Pulmonary artery endothelial cell (primary cell): ENCODE measurements at places on chromosomes 2 and 18.

DNA sequence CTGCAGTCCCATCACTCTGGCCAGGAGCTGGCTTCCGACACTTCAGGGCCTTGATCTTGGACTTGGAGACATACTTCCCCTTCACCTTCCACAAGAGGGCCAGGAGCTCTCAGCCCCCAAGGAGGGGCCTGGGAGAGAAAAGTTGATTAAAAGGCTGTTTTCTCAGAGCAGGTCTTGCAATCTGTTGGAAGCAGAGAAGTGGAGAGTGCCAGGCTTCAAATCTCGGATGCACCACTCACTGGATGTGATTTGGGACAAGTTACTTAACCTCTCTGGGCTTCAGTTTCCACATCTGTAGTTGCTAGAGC is 255.3 kb downstream of the CYP26B1 start:
- DNase-seq = no peak

- no peak for DNase-seq
These were observed 130.4 kb upstream of the CYP26B1 start for GRCh38 chr2:72278046-72278445.

DNA sequence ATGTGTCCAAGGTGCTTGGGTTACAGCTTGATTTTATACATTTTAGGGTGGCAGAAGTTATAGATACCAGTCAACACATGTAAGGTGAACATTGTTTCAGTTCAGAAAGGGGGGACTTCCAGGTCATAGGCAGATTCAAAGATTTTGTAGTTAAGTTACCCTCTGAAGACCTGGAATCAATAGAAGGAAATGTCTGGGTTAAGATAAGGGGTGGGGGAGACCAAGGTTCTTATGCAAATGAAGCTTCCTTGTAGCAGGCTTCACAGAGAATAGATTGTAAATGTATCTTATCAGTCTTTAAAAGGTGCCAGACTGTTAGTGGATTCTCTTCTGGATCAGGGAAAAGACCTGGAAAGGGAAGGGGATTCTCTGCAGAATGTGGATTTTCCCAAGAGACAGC is 42.4 kb downstream of the BMPR2 start:
- DNase-seq = peak; percentile 24

GRCh38 chr2:9325428-9325827 is 97.9 kb downstream of the ITGB1BP1 start:
- no peak for DNase-seq

- DNase-seq = no peak
These were observed 75.8 kb downstream of the PHLPP1 start for GRCh38 chr18:62790871-62791772.

DNA sequence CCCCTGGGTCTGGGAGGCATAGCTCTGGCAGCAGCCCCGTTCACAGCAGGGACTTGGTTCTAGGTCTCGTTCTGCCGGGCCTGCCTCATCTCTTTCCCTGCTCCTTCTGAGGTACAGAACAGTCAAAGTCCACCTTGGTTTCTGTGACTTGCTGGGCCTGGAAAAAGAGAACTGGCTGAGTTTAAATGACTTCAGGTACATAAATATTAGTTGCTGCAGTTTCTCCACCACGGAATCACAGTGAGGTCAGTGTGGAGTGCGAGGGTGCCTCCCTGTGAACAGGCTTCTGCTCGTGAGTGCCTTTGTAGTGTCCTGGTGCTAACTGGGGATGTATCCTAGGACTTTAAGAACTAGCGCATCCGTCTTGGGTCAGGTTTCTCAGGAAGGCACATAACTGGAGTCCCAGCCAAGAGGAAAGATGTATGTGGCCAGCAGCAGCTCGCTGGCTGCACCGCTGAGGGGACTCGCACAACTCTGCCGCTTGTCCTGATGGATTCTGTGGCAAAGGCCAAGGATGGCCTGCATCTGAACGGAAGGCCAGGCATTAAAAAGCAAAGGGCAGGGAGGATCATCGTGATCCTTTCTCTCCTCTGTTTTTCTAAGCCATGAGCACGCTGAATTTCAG is 188.6 kb downstream of the SH3RF3 start:
- DNase-seq = no peak

DNA sequence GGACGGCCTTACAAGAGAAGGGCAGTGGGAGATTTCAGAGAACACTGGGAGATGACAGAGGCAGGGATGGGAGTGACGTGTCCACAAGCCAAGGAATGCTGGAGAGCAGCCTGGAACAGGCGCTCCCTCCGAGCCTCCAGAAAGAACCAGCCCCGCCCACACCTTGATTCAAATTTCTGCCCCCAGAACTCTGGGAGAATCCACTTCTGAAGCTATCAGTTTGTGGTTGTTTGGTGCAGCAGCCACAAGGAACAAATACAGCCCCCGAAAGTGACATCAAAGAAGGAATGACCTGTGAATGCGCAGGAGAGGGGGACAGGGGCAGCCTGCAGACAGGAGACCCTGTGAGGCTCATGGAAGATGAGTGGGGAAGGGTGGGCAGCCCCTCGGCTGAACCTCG is 67.3 kb downstream of the TWIST2 start:
- no peak for DNase-seq

GRCh38 chr2:29022679-29023078 is 41.6 kb downstream of the TOGARAM2 start:
- DNase-seq = no peak

DNA sequence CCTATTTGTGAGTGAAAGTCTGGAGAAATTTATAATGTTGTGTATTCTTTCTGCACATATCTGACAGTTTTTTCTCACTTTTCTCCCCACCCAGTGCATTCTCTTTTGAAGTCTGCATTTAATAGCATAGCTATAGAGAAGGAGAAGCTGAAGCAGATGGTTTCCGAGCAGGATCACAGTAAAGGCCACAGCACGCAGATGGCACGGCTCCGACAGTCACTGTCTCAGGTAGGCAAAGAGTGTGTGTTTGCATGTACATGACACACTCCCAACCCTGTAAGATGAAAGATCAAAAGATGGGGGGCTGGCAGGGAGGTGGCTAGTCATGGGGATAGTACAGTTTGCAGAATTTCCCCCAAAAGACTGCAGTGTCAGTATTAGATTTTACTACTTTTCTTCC is 89.4 kb downstream of the PRKRA start:
- DNase-seq = no peak

DNA sequence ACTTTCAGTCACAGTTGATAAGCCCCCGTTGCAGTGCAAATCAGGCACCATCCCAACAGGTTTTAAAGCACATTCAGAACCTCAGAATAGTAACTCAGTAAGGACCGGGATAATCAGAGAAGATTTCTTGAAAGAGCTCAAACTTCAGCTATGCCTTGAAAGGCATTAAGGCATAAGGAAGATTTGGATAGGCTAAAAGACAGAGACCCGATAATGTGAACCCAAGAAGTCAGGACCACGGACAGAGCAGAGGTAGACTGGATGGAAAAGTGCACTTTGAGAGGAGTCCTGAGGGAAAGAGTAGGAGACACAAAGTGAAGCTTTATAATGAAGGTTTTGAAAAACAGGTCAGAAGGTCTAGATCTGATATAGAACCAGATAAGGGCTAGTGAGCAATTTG is 36.9 kb upstream of the KLF7 start:
- DNase-seq = no peak
